ENCODE measurements at places on chromosomes 11 and 22. TPM values are rescaled to one million over a fixed set of nuclear protein-coding genes. Genes with fewer than 3 reads are reported as not detected.

Gene YAP1
- total RNA-seq: 0.22 TPM

GRCh38 chr11:19723572-19724342 is 11.1 kb downstream of the NAV2 start:
- peak; percentile 52 for DNase-seq

DNA sequence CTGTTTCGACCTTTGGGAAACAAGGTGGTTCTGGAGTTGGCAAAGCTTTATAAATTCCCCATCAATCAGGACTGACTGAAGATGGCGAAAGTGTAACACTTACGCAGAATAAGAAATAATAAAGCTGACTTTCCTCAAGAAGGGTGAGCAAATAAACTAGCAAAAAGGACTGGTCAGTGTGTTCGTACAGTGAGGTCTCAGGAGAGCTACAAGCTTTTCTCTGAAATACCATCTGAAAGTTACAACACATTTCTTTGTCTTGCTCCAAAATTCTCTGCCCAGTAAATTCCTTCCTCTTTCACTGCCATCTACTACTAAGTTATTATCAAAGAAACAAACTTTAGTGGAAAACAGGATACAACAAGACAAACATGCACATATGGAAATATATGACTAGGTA is 13.4 kb downstream of the PITPNB start:
- no peak for DNase-seq

Gene OR5B21
- 0.35 TPM for total RNA-seq

Gene GRK3
- total RNA-seq: 25.9 TPM

Gene MAP6
- total RNA-seq: 0.14 TPM

DNA sequence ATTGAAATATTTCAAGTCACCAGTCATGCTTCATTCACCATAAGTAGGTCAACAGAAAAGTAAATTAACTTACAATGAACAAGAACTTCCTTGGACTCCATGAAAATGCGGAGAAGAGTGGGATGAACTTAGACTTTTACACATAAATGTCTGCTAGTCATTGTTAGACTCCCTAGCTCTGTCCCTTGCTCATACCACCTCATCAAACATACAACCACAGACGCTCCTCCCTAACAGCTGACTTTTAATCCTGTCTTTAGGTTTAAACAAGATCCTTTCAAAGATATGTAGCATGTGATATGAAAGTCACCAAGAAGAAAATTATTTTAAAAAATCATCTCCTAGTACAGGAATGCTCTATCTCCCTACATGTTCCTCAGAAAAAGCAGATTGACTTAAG is 248.1 kb downstream of the DLG2 start:
- DNase-seq: no peak

- DNase-seq: no peak
Measured at GRCh38 chr11:68508425-68508824, 47.9 kb downstream of the PPP6R3 start.

Gene CRYBB1
- total RNA-seq: not detected

Gene PRAME
- 0.41 TPM for total RNA-seq

DNA sequence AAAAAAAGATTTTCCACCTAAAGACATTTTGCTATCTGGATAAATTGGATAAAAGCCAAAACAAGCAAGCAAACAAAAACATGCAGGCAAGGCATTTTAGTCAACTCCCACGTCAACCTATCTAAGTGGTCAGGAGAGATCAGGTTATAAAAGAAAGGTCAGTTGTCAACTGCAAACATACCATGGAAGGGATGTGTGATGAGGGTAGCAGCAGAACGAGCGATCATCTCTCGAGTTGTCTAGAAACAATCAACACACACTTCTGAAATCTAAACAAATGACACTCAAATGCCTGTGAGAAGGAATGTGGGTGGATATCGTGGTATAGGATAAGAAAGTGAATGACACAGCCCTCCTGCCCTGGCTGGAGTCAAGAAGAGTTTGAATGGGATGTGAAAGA is 10.9 kb downstream of the MTCH2 start:
- DNase-seq: no peak

- DNase-seq: no peak
Measured at GRCh38 chr22:42670921-42671709, 21.9 kb upstream of the CYB5R3 start.

DNA sequence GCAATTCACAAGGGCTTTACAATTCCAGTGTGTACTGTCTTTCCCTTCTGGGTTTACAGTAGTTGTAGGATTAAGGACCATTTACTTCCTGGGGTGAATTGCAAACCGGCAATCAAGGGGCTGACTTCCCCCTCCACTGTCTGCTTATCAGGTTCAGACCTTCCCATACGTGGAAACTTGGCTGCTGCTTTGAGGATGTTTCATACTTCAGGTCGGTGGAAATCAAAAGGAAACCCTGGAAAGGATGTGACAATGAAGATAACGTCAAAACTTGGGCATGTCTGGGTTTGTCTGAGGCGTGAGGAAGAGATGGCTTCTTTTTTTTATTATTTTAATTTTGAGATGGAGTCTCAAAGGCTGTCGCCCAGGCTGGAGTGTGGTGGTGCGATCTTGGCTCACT is 2.1 kb upstream of the RTCB start:
- no peak for DNase-seq
